ENCODE measurements at places on chromosomes 6 and 20.

DNA sequence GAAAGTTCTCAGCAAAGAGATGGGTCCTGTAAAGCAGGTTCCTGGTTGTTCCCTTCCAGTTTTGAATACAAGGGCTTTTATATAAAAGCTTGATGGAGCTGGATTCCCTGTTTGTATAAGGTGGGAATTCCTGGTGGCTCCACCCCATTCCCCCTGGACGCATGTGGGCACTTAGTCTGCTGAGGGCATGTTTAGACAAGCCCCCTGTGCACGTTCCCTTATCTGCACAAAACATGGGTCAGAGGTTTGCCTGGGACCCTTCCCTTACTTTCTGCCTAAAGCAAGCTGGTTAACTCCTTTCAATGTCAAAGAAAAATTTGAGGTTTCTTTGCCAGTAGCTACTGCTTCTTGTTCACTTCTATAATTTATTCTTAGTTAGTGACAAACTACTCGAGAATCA, 181.1 kb downstream of the BCKDHB start:
- DNase-seq = no peak

- no peak for DNase-seq
These were observed 210.0 kb downstream of the DLL1 start for GRCh38 chr6:170080828-170081371.

- DNase-seq = no peak
These were observed 53.5 kb downstream of the TBC1D7 start for GRCh38 chr6:13274707-13275434.

DNA sequence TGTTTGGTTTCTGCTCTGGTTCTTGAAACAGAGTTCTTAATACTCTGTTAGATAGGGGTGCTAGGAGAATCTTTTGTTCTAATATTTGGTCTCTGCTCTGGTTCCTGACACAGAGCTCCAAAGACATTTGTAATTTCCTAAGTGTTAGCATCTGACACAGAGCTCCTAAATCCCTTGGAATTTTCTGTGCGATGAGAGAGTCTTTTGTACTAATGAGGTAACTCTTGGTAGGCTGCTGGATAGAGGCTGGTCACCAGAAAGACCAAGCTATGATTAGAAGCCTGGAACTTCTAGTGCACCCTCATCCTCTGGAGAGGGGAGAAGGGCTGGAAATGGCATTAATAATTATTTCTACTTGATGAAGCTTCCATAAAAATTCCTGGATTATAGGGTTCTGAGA, 7.7 kb upstream of the CD109 start:
- DNase-seq = no peak

DNA sequence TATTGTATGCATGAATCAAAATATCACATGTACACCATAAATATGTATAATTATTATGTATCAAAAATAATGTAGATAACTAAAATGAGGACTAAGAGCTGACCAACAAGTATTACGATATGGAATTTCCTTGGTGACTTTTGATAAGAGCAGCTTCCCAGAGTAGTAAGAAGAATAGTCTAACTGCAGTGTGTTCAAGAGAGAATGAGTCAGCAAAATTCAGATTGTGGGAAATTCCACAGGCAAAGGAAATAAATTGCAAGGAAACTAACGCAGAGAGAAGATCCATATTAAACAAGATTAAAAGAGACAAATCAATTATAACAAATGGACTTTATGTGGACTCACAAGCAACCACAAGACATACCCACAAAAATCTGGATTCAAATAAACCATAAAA, 26.4 kb downstream of the FRK start:
- no peak for DNase-seq

- DNase-seq = no peak
These were observed 4.2 kb downstream of the RAMACL start for GRCh38 chr6:166582258-166582657.

DNA sequence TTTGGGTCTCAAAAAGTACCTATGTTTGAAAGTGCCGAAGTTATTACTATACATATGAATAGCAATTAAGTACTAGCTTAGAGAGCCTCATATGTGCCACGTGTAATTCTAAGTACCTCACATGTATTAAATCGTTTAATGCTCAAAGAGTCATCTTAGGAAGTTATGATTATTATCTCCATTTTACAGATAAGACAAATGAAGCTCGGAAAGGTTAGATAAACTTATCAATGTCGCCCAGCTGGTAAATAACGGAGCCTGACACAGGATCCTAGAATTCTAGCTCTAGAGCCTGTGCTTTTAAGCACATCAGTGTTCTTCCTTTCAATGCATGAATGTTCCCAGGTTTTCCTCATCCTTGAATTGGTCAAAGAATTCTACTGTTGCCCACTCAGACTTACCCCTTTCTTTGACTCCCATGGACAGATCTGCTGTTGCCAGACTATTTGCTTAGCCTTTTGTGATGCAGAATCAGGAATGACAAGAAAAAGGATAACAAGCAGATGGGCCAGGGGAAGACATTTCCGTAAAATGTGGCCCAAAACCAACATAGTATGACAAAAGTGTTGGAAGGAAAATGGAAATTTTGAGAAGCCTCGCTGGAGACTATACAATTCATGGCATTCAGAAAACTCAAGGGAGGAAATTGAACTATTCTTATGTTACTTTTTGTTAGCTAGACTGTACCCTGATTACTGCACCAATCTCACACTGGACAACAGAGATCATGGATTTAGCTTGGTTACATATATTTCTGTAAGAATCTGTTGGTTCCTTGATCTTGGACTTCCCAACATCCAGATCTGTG, 237.1 kb upstream of the CITED2 start:
- no peak for DNase-seq

DNA sequence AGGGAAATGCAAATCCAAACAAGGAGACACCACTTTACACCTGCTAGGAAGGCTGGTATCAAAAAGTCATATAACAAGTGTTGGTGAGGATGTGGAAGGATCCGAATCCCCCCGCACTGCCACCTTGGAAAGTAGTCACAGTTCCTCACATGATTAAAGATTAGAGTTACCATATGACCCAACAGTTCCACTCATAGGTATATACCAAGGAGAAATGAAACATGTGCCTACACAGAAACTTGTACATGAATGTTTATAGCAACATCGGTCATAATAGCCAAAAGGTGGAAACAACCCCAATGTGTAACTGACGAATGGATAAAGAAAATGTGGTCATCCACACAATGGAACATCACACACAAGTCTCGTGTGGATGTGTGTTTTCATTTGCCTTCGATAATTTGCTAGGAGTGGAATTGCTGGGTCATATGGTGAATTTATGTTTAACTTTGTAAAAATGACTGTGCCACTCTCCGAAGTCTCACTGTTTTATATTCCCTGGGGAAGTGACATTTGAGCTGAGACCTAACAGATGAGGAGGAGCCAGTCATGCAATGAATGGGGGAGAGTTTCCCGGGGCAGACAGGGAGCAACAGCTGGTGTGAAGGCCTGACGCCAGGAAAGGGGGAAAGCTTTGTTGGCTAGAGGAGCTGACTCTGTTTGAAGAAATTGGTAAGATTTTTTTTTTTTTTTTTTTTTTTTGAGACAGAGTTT, 125.9 kb upstream of the MLN start:
- no peak for DNase-seq

GRCh38 chr6:7157752-7158616, 50.2 kb downstream of the RREB1 start:
- DNase-seq = no peak

DNA sequence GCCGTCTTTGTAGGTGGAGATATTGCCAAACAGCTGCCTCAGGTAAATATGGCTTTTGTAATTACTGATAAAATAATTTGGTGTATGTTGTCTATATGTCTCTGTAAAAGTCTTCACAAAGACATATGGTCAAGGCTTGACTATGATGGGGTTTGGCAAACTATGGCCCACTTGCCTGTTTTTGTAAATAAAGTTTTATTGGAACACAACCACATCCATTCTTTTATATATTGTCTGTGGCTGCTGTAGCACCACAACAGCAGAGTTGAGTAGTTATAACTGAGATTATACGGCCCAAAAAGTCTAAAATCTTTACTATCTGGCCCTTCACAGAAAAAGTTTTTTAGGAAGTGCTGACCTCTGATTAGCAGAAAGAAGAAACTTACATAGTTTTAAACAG, 133.6 kb downstream of the DNAH8 start:
- DNase-seq = no peak

GRCh38 chr20:31576751-31577150, 28.3 kb upstream of the ID1 start:
- no peak for DNase-seq

DNA sequence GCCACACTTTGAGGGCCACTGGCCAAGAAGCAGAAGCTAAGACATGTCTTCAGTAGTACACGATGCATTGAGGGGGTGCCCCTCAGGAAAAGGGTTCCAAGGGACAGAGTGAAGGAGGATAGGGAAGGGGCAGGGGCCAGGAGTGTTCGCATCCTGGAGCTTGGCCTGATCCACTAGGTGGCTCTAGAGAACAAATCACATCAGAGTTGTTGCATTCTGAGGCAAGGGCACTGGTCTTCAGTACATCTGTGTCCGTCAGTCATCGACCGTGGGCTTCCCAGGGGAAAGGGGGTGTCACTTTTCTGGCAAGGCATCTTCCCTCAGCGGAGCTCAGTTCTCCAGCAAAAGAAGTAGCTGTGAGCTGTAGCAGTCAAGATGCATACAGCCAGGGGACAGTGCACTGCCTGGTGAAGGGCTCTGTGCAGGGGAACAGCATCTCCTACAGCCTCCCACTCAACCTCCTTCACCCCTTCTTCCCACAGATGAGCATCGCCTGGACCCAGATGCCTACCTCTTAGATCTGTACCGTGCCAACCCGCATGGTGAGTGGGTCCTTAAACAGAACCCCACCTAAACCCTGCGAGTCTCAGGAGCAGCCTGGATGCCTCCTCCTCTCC, 47.8 kb downstream of the ARHGAP40 start:
- DNase-seq = no peak

GRCh38 chr20:7383216-7383615, 557.0 kb downstream of the HAO1 start:
- no peak for DNase-seq

DNA sequence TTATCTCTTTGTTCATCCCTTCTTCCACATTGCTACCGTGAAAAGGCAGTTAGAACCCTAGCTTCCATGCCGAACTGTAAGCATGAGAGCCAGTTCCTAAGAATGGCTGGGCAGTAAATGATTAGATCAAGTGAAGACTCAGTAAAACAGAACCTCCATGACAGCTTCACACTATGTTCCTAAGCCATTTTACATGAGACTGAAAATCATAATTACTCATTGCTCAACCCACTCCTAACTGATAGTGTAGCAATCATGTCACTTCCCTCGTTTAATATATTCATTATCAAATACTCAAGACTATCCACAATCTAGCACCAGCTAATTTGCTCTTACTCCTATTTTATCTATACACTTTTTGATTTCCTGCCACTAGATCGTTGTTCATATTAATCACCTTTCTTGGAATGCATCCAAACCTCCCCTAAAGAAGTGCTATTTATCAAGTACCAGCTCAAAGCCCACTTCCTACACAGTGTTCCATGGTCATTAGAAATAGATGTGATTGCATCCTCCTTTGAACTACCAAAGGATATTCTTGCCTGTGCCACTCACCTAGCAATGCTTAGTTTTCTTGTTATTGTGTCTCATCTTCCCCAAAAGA, 6.0 kb downstream of the TMEM30A start:
- no peak for DNase-seq

DNA sequence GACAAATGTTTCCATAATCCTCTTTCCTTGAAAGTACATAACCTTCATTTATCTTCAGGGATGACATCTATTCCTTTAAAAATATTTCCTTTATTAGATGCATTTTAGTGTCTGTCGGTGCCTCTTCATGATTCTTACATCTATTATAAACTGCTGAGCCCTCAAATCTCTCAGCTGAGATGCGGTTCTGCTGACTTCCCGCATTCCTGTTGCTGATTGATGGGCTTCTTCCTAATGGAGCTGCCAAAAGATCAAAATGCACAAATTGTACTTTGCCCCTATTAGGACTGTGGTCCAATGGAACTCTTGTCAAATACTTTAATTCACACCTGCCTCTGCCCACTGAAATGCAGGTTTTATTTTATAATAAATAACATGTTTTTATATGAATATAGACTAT, 78.7 kb upstream of the SAMD5 start:
- DNase-seq = no peak

DNA sequence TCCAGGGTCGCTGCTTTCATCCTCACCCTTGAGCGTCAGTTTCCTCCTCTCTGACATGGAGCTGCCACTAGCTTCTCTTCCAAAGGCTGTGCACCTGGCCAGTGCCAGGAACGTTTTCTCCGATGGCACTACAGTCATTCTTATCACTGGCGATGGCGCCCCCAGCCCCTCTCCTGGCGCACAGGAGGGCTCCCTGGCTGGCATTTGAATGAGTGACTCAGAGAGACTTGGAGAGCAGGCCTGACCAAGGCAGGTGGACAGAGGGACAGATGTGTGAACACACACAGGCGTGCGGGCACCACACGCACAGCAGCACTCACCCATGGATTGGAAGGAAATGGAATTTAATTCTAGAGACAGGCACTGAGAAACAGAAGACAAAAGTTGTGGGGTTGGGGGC, 77.6 kb downstream of the SRC start:
- DNase-seq = no peak

- no peak for DNase-seq
These were observed 311.7 kb upstream of the PLCB4 start for GRCh38 chr20:8757146-8757545.

GRCh38 chr6:36683656-36684446, 5.3 kb downstream of the CDKN1A start:
- no peak for DNase-seq

GRCh38 chr20:54176610-54177009, 2.8 kb upstream of the CYP24A1 start:
- no peak for DNase-seq

DNA sequence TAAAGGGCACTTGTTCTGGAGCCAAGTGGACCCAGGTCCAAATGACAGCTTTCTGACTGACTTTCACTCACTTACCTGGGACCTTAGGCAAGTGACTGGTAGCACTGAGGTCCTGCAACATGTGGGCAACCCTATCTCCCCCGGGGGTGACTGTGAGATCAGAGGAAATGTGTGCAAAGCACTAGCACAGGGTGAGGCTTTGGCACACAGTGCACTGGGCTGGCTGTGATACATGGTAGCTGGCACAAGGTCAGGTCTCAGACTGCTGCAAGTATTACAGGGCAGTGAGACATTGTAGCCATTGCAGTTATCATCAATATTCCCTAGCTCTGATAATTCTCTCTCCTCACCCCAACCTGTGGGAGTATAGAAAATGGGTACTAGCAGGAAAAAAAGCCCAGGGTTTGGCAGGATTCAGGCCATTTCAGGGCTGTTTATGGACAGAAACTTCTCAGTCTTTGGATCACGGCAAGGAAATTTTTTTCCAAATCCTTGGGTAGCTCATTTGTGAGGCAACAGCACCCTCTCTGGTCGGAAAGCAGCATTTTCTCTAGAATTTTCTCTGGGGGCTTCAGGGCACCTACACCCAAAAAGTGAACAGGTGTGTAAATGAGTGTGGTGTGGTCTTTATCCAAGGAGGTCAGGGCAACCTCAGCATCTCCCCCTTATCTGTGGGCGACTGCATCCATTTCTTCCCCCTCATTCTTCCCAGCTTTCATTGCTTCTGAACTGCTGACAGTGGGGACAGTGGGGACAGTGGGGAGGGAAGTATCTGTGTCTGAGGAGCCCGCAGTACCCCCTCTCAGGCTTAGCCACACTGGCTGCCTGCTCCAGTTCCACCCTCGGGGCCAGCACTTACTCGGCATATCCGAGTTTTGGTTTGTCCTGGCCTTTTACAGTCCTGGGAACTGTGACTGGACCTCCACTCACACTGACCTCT, 148.7 kb upstream of the PHACTR3 start:
- no peak for DNase-seq

- no peak for DNase-seq
These were observed 54.6 kb upstream of the POLR1H start for GRCh38 chr6:30006170-30007131.

All from GOT3 (cell line).